Activated naive CD4-positive, alpha-beta T cell treated with anti-CD3 and anti-CD28 coated beads for 36 hours (primary cell): ENCODE measurements at places on chromosomes 12 and 14. TPM values are rescaled to one million over a fixed set of nuclear protein-coding genes. Genes with fewer than 3 reads are reported as not detected.

- DNase-seq = no peak
Observed at GRCh38 chr14:90426663-90427062, 29.8 kb downstream of the CALM1 start.

DNA sequence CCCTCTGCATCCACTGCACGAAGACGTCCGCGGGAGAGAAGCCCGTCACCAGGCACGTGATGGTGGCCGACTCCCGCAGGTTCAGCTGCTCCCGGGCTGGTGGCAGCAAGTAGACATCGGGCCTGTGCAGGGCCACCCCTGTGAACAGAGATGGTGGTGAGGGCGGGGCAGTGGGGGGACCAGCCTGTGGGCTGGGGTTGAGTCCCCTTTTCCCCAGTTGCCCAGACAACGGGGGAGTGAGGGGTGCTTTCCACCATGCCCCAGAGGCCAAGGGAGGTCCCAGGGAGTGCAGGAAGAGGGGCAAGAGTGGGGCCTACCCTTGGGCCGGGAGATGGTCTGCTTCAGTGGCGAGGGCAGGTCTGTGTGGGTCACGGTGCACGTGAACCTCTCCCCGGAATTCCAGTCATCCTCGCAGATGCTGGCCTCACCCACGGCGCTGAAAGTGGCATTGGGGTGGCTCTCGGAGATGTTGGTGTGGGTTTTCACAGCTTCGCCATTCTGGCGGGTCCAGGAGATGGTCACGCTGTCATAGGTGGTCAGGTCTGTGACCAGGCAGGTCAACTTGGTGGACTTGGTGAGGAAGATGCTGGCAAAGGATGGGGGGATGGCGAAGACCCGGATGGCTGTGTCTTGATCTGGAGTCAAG, 328.3 kb downstream of the TMEM121 start:
- no peak for DNase-seq

DNA sequence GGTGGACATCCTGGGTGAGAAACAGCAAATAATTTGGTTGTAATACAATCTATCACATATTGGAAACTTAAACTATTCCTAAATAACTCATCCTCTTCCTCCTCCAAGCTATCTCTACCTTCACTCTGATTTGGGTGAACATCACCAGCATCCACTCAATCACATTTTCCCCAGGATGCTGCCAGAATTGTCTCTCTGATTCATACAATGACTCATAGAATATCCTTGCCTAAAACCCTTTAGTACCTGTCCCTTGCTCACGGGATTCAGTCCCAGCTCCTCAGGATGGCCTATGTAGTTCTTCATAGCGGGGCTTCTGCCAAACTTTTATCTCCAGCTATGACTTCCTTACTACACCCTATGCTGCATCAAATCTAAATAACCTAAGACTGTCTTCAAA, 146.8 kb downstream of the EMP1 start:
- no peak for DNase-seq

Gene TAS2R31
- 1.4 TPM for total RNA-seq

Gene TAS2R19
- total RNA-seq = 0.98 TPM

DNA sequence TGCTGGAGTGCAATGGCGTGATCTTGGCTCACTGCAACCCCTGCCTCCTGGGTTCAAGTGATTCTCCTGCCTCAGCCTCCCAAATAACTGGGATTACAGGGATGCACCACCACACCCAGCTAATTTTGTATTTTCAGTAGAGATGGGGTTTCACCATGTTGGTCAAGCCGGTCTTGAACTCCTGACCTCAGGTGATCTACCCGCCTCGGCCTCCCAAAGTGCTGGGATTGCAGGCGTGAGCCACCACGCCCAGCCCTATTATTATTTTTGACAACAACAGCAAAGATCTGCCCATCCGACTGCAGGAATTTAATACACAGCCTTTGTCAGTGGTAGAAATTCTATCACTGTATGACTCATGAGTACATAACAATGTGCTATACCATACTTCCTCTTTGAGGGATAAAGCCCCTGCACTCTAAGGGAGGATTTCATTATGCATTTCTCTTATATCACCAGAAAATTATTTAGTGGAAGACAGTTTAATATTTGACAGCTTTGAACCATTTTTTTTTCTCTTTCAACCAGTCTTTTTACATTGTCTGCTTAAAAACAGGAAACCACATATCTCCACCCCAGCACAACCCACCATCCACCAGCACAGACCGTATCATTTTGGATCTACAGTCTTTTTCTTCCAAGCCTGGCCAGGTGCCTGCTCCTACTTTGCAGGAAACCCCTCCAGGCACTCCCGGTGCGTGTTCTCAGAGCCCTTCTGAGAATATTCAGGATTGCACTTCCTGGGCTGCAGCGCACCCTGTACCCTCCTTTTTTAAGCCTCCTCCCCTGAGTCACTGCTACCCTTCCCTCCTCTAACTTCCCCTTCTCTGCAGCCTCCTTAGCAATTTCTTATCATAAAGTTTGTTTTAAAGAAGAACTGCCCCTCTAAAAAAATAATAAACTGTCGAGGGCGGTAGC, 594 bp downstream of the ARHGDIB start:
- peak; percentile 39 for DNase-seq

Gene AKAP3
- total RNA-seq = 2.1 TPM

DNA sequence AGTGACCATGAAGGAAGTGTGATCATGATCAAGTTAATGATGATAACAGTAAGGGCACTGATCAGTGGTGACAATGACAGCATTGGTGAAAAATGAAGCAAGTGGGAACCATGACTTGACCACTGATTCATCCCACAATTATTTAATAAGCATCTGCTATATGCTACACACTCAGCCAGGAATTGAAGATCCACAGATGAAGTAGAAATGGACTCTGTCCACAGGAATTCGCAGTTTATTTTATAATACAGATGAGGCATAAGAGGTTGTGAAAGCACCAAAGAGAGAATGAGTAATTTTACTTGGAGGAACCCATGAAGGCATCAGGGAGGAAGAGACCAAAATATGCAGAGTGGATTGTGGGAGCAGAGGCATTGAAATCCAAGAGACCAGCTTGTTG, 33.8 kb upstream of the SMUG1 start:
- DNase-seq = no peak

Gene MYO1H
- total RNA-seq = not detected

Gene IFNG
- total RNA-seq = 48.8 TPM

Gene FOXG1
- not detected for total RNA-seq

- no peak for DNase-seq
Observed at GRCh38 chr12:527241-527640, 67.5 kb downstream of the B4GALNT3 start.
